NCI-H345 (cell line): ENCODE measurements at places on chromosomes 6 and 20.
A peak's percentile ranks its signal among the peaks of the same experiment; 100 is the strongest.

DNA sequence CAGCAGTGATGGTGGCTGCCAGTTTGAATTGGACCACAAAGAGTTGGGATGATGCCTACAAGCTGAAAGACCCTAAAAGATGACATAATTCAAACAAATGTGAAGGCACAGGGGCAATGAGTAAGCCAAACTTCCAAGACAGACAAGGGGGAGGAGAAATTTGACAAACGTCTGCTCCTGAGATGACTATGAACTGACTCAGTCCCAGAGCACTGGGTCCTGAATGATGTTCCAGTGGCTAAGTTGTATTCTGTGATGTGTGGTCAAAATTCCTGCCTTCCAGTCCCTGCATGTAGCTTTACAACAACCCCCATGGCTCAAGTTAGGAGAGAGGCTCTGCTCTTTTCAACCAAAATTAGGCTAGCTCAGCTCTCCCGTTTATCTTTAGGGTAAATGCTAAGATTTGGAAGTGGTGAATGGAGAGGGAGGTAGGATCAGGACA lies 86.1 kb upstream of the SIRPA start:
- DNase-seq, result no peak

- no peak for DNase-seq
Observed at GRCh38 chr6:41970436-41970846, 28.8 kb upstream of the CCND3 start.

DNA sequence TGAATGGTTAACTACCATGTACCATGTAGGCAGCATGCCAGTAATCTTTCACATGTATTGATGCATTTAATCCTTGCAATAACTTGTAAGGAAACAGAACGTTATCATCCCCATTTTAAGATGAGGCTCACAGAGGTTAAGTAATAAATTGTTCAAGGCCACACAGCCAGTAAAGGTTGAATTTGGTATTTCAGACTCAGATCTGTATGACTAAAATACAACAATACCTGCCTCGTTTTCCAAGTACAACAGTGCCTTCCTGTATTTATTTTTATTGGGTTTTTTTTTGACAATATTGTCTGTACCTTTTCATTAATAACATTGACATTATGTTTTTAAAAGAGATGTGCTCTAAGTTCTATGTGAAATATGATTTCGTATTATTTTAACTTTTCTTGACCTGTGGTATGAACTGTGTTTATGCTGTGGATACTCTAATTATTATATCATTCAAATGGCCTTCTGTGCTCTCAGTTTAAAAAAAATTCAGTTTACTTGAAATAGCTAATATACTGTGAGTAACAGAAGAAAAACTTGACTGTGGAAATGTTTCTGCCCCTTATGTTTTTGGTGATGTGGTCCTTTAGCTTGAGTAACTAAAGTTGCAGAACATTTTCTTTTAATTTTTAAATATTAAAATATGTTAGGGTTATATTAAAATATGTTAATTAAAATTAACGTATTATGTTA lies 39.7 kb downstream of the XRN2 start:
- no peak for DNase-seq

- DNase-seq, result no peak
Observed at GRCh38 chr20:56542489-56543030, 9.5 kb downstream of the FAM209B start.

DNA sequence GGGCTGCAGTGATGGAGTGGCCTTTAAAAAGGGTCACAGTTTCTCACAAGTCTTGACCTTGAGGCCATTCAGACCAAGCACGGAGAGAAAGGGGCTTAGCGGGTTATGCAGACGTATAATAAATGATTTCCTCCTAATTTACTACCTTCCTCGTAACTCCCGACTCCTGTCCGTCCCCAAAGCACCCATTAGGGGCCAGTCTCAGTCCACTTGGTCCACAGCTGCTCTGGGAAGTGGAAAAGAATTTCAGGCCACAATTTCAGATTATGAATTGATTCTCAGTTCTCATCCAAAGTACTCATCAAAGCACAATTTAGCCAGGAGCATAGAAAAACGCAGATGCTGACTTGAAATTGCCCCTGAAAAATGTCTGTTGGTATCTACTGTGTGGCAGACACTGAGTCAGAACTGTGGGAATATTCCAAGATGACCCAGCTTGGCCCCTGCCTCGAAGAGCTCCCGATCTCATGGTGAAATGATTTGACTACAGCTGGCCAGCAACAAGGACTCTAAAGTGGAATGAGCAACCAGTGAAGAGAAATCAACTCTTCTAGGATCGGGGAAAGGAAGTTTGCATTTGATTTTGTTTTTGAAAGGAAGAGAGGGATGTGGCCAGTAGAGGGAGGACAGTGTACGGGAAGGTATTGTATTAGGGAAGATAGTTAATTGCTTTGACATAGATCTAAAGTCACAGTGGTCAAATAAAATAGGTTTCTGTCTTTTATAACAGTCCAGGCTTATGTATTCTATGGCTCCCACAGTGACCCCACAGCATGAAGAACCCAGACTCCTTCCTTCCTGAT lies 15.2 kb upstream of the STK35 start:
- DNase-seq, result no peak

- no peak for DNase-seq
Observed at GRCh38 chr6:131083687-131084086, 20.6 kb upstream of the EPB41L2 start.

- peak; percentile 83 for DNase-seq
Observed at GRCh38 chr20:46129955-46130481, 11.9 kb downstream of the CD40 start.

DNA sequence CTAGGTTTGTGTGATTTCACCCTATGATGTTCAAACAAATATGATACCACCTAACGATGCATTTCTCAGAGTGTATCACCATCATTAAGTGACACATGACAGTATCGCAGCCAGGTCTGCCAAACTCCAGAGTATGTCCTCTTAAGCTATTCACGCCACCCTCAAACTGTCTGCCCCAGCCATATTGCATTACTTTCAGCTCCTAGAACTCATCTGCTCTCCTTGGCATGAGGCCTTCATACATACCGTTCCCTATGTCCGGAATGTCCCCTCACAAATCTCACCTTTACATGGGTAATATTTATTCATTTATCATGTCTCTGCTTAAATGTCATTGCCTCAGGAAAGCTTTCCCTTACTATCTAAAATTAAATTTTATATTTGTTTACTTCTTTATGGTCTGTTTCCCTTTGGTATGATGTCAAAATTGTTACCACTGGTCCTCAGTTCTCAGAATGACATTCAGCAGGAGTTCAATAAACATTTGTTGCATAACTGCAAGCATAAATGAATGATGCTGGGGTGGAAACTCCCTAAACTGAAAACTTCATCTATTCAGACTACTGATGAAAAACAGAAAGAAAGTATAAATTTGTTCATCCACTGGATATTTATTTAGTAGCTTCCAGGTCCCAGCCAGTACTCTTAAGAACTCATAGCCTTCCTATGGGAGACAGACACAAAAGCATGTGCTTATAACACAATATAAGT lies 3.2 kb downstream of the SESN1 start:
- DNase-seq, result no peak

DNA sequence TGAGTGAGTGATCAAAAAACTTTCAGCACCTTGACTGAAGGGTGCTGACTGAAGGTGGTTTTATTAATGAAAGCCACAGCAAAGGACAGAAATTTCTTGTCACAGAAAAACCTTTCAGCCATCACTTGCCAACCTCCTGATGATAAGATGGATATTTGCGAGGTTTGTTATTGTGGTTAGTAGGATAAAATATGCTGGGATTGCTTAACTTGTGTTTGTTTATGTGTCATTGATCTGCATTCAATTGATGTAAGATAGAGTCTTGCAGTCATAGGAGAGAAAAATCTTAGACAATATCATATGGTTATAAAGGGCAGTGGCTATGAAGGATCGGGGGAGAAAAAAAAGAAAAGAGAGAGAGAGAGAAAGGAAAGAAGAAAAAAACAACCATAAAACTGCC lies 1.2 kb downstream of the TSBP1 start:
- no peak for DNase-seq

DNA sequence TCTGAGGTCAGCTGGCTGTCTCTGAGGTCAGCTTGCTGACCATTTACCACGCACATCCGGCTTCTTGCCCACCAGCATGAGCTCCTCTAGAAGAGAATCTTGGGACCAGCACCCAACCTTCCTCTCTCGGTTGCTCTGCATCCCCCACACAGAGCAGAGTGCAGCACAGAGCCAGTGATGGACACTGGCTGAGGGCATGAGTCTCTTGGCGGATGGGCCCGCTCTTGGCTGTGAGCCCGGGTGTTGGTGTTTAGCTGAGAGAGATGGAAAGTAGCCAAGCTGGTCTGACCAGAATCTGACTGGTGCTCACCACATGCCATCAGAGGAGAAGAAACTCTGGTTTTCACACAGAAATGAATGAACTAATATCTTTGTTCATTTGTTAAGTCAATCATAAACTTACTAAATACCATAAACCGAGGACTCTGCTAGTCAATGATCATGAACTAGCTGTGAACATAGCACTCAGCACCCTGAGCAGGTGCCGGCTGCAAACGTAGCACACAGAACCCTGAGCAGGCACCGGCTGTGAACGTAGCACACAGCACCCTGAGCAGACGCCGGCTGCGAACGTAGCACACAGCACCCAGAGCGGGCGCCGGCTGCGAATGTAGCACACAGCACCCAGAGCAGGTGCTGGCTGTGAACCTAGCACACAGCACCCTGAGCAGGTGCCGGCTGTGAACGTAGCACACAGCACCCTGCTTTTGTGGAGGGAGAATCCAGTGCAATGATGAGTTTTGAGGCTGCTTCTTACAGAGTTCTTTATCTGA lies 10.4 kb upstream of the THBS2 start:
- peak; percentile 43 for DNase-seq

DNA sequence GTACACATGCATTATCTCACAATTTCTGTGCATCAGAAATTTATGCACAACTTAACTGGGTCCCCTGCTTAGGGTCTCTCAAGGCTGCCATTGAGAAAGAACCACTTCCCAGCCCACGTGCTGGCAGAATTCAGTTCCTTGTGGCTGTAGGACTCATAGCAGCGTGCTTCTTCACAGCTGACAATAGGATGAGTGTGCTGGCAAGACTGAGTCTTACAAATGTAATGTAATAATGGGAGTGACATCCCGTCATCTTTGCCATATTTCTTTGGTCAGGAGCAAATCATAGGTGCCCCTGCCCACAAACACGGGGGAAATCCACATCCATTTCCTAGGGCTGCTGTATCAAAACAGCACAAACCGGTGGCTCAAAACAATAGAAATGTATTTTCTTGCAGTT lies 77.4 kb downstream of the FIG4 start:
- DNase-seq, result no peak

DNA sequence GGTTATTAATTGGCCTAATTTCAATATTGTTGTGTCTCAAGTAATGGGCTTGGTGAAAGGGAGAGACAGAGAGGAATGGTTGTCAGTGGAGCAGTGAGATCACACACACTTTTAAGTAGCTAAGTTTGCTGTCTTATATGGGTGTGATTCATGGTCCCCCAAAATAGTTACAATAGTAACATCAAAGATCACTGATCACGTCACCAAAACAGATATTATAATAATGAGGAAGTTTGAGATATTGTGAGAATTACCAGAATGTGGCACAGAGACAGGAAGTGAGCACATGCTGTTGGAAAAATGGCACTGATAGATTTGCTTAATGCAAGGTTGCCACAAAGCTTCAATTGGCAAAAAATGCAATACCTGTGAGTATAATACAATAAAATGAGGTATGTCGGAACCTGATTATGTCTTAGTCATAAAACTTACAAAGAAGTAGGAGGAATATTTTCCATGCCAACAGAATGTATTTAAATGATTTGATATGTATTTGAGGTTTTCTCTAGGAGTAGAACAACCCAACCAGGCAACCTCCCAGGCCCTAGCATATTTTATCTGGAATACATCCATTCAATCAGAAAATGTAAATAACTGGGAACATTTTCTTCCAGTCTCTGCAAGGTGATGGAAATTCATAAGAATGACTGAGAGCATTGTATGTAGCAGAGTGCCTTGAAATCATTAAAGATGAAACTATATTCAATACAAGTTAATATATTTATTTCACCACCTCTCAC lies 167.8 kb downstream of the CARMIL1 start:
- no peak for DNase-seq

GRCh38 chr20:4817230-4817671 lies 95.5 kb downstream of the PRND start:
- DNase-seq, result no peak

- no peak for DNase-seq
Observed at GRCh38 chr6:2739335-2739734, 11.4 kb downstream of the MYLK4 start.

DNA sequence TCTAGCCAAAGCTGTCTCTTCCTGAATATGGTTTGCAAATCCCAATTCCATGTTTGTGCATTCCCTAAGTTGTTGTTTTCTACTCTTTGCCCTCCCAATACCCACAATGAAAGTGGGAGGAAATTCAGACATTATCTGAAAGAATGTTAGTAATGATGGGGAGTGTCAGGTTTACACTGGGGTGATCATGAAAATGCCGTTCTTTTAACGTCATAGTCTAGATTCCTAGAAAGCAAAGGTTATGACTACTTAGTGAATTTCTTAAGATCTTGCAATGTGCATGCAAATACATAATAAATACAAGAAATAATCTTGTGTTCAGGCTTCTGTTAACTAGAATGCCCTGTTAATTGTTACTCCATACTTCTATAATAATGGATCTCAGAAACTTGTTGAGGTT lies 101.0 kb downstream of the LCA5 start:
- no peak for DNase-seq

DNA sequence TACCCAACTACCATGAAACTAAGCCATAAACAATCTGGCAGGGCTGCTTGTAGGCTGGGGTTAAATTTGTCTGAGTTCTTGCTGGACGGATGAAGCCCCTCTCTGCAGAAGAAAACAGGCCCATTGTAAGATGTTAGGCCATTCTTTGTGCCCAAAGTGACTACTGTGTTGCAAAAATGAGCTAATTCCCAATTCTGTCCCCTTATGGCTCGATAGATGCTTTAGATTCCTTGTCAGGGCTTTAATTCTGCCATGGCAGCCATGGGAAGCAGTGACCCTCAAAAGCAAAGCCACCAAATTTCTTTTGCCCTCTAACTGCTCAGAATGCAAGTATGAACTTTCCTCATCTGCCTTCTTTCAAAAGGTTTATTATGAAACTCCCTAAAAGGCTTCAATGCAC lies 45.2 kb downstream of the LAMA4 start:
- DNase-seq, result no peak

GRCh38 chr20:58709703-58710039 lies 17.1 kb downstream of the NPEPL1 start:
- DNase-seq, result no peak

DNA sequence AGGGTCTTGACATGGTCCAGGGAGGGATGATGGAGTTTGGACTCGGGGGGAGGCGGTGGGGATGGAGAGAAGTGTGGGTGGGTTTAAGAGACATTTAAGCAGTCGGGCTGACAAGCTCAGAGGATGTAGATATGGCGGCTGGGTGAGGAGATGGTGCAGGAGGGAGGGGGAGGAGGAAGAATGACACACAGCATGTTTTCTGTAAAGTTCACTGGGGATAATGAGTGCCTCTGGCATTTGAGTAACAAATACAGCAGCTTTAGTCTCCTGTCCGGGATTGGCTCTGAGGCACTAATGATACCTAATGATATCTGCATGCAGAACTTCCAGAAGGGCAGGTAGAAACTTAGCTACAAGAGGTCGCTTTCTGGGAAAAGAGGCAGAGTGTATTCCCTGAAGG lies 107.8 kb downstream of the DHX35 start:
- DNase-seq, result no peak

GRCh38 chr6:41940759-41941279 lies 789 bp downstream of the CCND3 start:
- peak; percentile 20 for DNase-seq

- DNase-seq, result no peak
Observed at GRCh38 chr6:167846997-167847606, 20.4 kb downstream of the AFDN start.

GRCh38 chr20:59074456-59074855 lies 31.9 kb upstream of the PRELID3B start:
- DNase-seq, result no peak
